ENCODE measurements at places on chromosomes 4 and X.

- no peak for DNase-seq
These were observed 715.8 kb downstream of the CCSER1 start for GRCh38 chr4:90842960-90843359.

GRCh38 chr4:98967786-98968329 lies 27.7 kb upstream of the METAP1 start:
- DNase-seq = no peak

DNA sequence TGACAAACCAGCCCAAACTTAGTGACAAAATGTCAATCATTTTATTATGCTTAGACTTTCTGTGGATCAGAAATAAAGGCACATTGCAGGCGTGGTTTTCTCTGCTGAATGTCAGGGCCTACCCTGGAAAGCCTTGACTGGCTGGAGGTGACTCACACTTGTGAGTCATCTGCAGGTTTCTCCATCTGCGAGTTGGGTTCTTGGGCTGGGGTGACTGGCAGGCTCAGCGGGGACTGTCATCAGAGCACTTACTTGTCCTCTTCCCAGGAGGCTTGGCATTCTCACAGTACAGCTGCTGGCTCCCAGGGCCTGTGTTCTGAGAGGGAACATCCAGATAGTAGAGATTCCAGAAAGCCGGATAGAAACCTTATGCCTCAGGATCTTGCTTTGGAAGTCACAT lies 153.8 kb upstream of the AGA start:
- no peak for DNase-seq

- DNase-seq = no peak
These were observed 123.1 kb upstream of the SLC34A2 start for GRCh38 chr4:25532591-25532990.

- no peak for DNase-seq
These were observed 12.3 kb downstream of the FHL1 start for GRCh38 chrX:136159611-136160025.

DNA sequence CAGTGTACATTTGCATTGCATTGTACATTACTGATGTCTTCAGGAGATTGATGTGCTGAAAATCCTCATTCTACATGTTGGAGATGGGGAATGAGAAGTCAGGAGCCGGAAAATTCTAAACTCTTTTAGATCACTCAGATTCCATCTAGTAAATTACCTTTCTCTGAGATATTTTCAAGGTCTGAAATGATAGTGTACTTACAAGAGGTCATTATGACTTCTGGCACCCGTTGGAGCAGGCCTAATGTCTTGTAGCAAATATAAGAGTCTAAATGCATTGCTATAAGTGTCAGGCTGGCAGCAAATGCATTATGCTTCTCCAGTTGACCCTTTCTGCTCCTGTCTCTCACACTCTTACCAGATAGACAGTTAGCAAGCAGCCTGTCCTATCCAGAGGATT lies 692.8 kb downstream of the GRID2 start:
- DNase-seq = no peak

DNA sequence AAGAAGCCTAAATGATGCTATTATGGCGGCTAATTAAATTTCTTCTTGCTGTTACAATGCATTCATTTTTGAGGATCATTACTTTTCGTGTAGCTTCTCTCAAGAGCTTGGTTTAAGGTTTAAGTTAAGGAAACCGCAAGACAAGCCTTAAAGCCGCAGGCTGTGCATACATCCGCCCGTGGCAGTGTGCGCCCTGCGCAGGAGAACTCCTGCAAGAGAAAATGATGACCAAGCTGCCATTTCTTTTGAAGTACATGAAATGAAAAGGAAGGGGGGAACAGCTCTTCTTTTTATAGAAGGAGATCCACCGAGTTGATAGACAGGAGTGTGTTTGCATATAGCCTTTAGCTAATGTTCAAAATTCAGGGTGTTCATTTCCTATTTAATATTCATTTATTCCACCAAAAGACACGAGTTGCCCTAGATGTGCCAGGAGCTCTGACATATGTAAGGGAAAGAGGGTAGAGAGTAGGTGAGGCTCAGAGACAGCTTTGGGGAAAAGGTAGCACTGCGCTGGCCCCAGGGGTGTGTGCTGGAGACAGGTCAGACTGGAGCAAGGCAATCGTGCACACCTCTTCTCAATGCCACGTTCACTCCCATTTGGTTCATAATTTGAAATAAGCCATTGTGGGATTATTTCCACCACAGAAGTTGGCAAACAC lies 112.1 kb upstream of the LDB2 start:
- no peak for DNase-seq

DNA sequence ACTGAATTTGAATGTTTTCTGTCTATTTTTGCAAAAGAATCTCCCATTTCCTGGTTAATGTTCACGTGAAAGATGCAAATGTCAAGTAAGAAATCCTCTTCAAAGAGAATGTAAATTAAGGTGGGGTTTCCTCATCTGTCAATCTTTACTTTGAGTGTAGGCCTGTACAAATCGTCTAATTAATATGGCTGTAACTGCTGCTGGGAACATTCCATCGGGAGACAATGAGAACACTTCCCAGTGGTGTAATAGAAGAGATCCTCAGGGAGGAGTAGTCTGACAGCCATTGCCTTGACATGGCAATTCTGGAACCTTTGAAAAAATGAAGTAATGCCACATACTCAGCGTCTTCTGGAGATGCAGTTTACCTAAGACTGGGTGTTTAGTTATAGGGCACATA lies 3.7 kb downstream of the EREG start:
- no peak for DNase-seq

DNA sequence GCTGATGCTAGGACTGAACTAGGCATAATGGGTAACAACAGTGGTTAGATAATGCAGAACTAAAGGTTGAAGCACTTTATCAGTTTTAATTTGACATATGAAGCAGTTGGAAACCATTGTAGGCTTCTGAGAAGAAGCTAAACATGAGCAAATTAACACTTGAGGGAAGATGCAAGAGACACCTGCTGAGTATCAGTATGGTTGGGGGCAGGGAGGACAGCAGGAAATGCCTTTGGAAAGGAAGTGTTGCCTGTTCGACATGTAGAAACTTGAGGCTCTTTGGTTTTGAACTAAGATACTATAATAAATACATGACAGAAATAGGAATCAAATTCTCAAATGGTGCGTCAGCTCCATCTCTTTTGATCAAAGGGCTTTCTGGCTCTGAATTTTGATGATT lies 115.6 kb downstream of the FHIP1A start:
- DNase-seq = no peak

GRCh38 chr4:10047967-10048366 lies 26.7 kb upstream of the SLC2A9 start:
- no peak for DNase-seq

DNA sequence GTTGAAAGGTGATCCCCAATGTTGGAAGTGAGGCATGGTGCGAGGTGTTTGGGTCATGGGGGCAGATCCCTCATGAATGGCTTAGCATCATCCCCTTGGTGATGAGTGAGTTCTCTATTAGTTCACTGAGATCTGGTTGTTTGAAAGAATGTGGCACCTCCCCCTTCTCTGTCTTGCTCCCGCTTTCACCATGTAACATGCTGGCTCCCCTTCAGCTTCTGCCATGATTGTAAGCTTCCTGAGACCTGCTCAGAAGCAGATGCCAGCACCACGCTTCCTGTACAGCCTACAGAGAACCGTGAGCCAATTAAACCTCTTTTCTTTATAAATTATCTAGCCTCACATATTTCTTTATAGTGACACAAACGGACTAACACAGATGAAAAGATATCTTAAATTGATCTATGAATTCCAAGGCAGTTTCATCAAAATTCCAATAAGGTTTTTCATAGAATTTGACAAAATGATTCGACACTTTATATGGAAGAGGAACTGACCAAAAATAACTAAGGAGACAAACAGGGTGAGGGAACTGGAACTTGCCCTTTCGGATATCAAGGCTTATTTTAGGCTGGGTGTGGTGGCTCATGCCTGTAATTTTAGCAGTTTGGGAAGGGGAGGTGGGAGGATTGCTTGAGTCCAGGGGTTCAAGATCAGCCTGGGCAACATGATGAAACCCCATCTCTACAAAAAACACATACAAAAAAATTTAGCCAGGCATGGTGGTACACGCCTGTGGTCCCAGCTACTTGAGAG lies 56.9 kb upstream of the OGT start:
- DNase-seq = no peak

DNA sequence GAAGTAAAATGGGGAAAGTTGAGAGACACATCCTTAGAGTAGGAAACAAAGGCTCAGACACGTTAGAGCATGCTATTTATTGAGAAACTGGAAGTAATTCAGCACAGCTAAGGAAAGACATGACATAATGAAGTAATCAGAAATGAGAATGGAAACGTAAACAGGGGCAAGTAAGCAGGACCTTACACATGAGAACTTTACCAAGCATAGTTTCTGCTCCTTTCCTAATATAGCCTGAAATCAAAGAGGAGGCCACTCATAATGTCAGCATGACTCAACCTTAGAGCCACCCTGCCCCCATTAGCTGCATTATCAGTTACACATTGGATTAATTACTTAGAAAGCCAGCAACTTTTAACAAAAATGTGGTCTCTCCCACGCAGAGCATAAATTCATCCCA lies 558.3 kb upstream of the GRIA3 start:
- DNase-seq = peak; percentile 63

- no peak for DNase-seq
These were observed 85.3 kb downstream of the ABLIM2 start for GRCh38 chr4:8073206-8073863.

DNA sequence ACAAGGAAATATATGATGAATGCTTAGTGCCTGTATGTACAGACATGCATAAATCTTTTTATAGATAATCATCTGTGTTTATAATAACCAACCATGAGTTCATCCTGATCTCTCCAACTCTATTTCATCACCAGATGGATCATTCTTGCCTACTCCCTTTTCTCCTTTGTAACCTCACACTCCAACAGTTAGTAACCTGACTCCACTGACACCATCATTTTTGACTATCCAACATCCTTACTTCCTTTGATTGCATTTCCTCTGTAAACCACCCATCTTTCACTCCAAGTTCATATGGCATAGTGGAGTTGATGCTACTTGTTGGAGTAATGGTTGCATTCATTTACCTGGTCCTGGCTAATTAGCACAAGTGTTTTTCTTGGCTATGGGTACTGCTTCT lies 170.6 kb downstream of the ZNF330 start:
- no peak for DNase-seq

DNA sequence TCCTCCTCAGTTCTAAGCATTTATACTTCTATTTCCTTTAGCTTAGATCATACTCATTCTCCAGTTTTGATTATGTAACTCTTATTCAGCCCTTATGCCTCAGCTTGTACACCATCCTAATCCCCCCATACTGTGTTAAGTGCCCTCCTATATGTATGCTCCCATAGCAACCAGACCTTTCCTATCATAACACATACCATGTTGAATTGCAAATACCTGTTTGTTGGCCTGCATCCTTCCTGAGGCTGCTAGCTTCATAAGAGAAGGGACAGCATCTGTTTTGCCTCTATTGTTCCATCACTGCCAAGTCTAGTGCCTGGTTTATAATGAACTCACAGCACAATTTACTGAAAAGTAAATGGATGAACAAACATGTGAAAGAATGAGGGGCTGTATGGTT lies 443.7 kb downstream of the CENPC start:
- no peak for DNase-seq

DNA sequence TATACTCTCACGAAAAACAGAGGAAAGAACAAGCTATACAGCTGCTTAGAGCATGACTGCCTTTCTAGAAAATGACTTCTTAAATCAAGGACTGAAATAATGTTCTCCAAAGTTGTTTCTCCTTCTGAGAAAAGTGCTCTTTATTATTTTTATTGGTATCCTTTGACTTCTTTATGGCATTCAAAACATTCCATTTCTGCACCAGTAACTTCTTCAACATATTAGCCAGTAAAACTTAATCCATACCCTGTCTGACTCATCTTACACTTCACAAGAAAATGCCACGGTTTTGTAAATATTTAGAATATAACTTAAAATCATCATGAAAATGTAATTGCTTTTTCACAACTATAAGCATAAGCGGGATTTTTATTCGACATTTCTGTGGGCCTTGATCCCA lies 180.4 kb downstream of the NR3C2 start:
- no peak for DNase-seq

DNA sequence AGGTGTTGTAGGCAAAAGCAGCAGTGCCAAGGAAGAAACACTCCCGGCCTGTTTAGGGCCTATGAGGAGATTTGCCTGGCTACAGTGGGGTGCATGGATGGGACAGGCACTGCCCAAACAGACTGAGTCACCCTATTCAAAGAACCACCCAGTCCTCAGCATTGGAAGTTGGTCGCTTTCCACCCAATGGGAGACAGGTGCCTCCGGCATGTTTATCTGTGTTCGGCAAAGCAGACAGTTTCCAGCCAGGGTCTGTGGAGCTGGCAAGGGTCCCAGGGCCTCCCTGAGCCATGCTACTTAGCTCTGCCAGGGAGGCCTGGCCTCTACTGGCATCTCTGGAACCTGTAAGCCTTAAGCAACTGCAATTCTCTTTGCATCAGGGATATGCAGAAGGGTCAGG lies 165.1 kb upstream of the ATP6AP2 start:
- no peak for DNase-seq
